ENCODE measurements at places on chromosomes 4 and X. TPM values are rescaled to one million over a fixed set of nuclear protein-coding genes. Genes with fewer than 3 reads are reported as not detected.

Gene SLC4A4
- 1.2 TPM for total RNA-seq

Gene RHOH
- total RNA-seq: 5.8 TPM

Gene SSX2B
- total RNA-seq: not detected

Gene NSUN7
- total RNA-seq: 26.3 TPM

Gene BTK
- total RNA-seq: not detected

Gene ASMT
- 1.4 TPM for total RNA-seq

Gene SMIM43
- 0.50 TPM for total RNA-seq

Gene TRIML1
- not detected for total RNA-seq

Gene MAGIX
- total RNA-seq: 0.46 TPM

Gene CACNA1F
- 0.77 TPM for total RNA-seq

Gene SLC49A3
- 8.8 TPM for total RNA-seq

Gene KLHL4
- total RNA-seq: 16.9 TPM

Gene RPS6KA3
- 13.0 TPM for total RNA-seq

Gene STATH
- not detected for total RNA-seq

Gene NLGN4X
- 112 TPM for total RNA-seq

Gene NRK
- 8.3 TPM for total RNA-seq

Gene FGF5
- total RNA-seq: not detected

Gene S100G
- not detected for total RNA-seq

Gene MED14
- 117 TPM for total RNA-seq

Gene GNRHR
- total RNA-seq: not detected

Gene MND1
- 26.2 TPM for total RNA-seq

Gene NLRP2B
- total RNA-seq: not detected

Gene XAGE1A
- total RNA-seq: not detected

Gene CT45A1
- total RNA-seq: not detected

Gene UGT8
- total RNA-seq: 24.0 TPM

Gene ATXN3L
- not detected for total RNA-seq

Gene H2BW2
- not detected for total RNA-seq

Gene DMRTC1
- not detected for total RNA-seq

Gene MAGEA9
- total RNA-seq: not detected

Gene EIF1AX
- total RNA-seq: 175 TPM

Gene DDX3X
- 291 TPM for total RNA-seq

Gene WDR17
- total RNA-seq: 3.3 TPM

Measured in H1 (cell line).